ENCODE measurements at places on chromosomes 2 and 18. TPM values are rescaled to one million over a fixed set of nuclear protein-coding genes. Genes with fewer than 3 reads are reported as not detected.

The TTR gene
- total RNA-seq = not detected

The GKN2 gene
- not detected for total RNA-seq

The KCNF1 gene
- not detected for total RNA-seq

The SKOR2 gene
- not detected for total RNA-seq

The MAP2 gene
- total RNA-seq = 8.7 TPM

The MYO3B gene
- total RNA-seq = 10.6 TPM

The DCDC2C gene
- not detected for total RNA-seq

The NT5C1B gene
- not detected for total RNA-seq

The KCNG2 gene
- total RNA-seq = not detected

The WDFY1 gene
- total RNA-seq = 69.5 TPM

The KDSR gene
- total RNA-seq = 75.1 TPM

The ATL2 gene
- total RNA-seq = 110 TPM

The KLHL14 gene
- total RNA-seq = 10.8 TPM

The MC4R gene
- total RNA-seq = not detected

The HOXD13 gene
- not detected for total RNA-seq

The THSD7B gene
- not detected for total RNA-seq

The EML6 gene
- total RNA-seq = 1.6 TPM

Data from renal cortical epithelial cell (primary cell).